CD4-positive, alpha-beta T cell treated with Interleukin-1 beta for 1 hour (primary cell): ENCODE measurements at places on chromosomes 7 and 10.

- no peak for DNase-seq
These were observed 31.9 kb downstream of the ANKRD26 start for GRCh38 chr10:27068217-27068891.

- DNase-seq = no peak
These were observed 86.0 kb downstream of the HIP1 start for GRCh38 chr7:75652788-75653187.

DNA sequence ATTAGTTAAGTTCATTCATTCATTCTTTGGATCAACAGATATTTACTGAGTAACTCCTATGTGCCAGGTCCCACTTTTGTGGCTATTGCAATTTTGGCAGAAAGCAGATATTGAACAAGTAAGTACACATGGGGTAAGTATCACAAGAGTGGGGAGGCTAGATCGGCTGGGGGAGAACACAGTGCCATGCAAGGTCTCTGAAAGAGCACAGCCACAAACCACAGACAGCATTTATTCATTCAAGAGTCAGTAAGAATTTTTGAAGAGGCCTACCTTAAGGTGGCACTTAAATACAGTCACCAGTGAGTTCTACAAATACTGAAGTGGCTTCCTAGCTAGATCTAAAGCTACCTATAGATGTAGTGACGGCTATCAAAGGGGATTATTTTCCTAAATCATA lies 304.2 kb downstream of the RNLS start:
- no peak for DNase-seq

GRCh38 chr10:79090134-79090803 lies 21.5 kb downstream of the ZMIZ1 start:
- no peak for DNase-seq

GRCh38 chr7:153470004-153470671 lies 582.1 kb upstream of the DPP6 start:
- DNase-seq = no peak
